C1 segment of cervical spinal cord (tissue), 14 donors: ENCODE measurements at places on chromosomes 3 and 15.

GRCh38 chr3:132344666-132345280 is 27.6 kb downstream of the ACP3 start:
- DNase-seq, result no peak

GRCh38 chr3:105860641-105861040 is 8.2 kb downstream of the CBLB start:
- DNase-seq, result no peak

DNA sequence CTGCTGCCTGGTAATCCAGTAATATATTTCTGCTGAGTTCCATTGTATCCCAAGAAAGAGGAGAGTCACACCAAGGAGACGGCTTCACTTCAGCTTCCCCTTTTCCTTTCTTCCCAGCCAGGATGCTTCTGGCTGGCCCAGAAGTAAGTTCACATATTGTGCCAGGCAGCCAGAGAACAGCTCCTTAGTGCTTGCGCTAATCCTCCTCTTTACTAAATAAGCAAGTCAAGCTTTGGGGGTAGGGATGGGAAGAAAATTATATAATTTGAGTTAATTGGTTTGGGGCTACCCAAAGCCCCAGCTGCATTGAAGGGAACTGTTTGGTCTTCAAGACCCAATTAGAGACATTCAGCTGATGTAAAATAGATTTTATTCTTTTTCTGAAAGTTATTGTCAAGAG is 218.8 kb upstream of the HES1 start:
- DNase-seq, result no peak

DNA sequence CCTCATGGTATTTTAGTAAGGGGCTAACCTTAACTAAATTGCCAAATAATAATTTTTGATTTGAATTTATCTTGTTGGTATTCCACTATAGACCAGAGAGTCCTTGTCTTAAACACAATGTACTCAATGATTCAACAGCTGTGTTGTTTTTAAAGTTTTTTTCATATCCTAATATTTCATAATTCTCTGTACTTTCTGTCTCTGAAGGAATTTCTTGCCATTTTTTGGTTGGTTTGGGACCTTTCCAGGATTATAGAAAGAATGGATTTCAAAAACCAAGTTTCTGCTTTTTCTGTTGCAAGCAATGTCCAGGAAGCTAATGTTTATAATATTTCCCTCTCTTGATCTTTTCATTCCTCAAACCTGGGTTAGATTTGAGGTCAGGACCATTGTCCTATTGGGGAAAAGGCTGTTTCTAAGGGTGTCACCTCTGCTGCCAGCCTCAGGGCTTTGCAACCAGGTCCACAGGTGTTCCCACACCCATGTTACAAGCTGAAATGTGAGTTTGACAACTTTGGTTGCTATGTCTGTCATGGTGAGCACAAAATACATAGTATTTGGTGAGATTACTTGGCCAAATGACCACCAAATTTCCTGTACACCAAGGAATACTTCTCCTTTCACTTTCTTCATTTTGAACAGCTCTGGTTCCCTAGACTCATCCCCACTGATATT is 363.7 kb upstream of the RGMA start:
- DNase-seq, result no peak

DNA sequence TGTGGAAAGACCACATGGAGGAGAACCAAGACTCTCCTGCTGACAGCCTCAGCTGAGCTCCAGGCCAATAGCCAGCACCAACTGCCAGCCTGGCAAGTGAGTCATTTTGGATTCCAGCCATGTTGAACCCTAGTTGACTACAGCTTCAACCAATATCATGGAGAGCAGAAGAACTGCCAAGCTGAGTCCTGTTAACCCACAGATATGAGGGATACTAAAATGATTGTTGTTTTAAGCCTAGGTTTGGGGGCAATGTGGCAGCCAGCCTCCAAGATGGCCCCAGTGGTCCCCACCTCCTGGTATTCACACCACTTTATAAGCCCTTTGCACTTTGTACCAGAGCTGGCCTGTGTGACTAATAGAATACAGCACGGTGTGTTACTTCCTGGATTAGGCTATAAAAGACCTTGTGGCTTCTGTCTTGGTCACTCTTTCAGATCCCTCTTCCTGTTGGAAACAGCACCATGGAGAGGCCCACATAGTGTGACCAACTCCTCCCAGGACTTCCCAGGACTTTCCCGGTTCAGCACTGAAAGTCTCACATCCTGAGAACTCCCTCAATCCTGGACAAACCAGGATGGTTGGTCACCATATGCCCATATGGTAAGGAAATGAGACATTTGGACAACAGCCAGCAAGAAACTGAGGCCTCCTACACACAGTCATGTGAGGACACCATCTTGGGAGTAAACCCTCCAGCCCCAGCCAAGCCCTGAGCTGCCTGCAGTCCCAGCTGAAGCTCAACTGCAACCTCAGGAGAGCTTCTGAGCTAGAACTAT is 32.4 kb upstream of the CDV3 start:
- DNase-seq, result no peak

- DNase-seq, result no peak
Observed at GRCh38 chr15:35854316-35854715, 308.4 kb upstream of the DPH6 start.

GRCh38 chr3:39262846-39263245 is 17.0 kb downstream of the CX3CR1 start:
- DNase-seq, result no peak

DNA sequence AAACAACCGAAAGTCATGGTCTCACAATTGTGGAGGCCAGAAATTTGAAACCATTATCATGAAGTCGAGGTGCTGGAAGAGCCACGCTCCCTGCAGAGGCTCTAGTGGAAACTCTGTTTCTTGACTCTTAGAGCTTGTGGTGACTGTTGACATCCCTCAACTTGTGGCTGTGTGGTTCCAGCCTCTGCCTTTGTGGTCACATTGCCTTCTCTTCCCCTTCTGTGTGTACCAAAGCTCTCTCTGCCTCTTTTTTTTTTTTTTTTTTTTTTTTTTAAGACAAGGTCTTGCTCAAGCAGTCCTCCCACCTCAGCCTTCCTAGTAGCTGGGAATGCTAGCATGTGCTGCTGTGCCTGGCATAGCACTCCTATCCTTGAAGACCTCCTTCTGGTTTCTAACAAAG is 48.7 kb upstream of the CRTC3 start:
- no peak for DNase-seq

- DNase-seq, result no peak
Observed at GRCh38 chr3:149541091-149541491, 66.6 kb downstream of the TM4SF4 start.

- no peak for DNase-seq
Observed at GRCh38 chr15:81863162-81863561, 182.7 kb downstream of the MEX3B start.

- no peak for DNase-seq
Observed at GRCh38 chr3:10775259-10775658, 40.8 kb upstream of the SLC6A11 start.

DNA sequence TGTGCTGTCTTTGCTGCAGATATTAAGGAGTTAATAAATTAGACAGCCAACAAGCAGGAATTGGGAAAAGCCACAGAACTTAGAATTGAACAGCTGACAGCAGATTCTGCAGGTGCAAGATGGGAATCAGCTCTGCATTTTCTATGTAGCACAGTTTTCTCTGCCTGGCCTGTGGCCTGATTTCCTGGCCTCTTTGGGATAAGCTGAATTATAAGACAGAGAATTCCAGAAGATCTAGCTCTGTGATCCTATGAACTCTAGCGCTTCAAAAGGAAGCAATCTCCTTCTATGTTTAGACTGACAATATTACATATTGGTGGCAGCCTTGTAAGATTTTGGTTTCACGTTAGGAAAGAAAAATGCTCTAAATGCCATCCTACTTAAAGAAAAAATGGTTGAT is 24.0 kb upstream of the SOX2 start:
- no peak for DNase-seq

DNA sequence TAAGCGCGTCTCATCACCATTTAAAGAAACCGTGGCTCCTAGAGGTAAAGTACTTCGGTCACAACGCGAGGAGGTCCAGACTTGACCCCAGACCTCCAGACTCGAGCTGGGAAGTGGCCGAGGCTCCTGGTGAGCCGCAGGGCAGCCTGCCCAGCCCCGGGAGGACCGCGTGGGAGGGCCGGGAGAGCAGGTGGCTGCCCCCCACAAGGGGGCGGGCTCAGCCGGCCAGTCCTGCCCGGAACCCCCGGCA is at the start of gene SLC27A2:
Gene SLC27A2, plus strand, starts transcription at position 228 of the 250 bp plus-strand sequence. CDS start 232 bp downstream, outside the sequence.
- no peak for DNase-seq
